ENCODE measurements at places on chromosomes 7 and 10.

DNA sequence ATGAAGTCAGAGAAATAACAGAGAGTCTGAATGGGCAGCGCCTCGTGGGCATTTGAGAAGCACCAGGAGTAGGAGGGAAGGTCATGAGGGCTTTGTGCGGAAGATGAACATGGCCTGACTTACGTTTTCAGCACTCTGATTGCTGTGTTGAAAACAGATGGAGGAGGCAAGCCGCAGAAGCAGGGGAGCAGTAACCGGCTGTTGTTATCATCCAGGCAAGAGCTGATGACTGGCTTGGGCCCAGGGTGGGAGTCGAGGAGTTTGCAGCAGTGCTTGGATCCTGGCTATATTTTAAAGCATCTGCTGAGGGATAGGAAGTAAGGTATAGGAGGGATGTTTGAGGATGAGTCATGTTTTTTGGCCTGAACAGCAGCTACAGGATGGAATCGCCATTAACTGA, 12.7 kb upstream of the PDLIM1 start:
- no peak for DNase-seq

GRCh38 chr7:100785878-100786277, 41.4 kb downstream of the EPHB4 start:
- no peak for DNase-seq

DNA sequence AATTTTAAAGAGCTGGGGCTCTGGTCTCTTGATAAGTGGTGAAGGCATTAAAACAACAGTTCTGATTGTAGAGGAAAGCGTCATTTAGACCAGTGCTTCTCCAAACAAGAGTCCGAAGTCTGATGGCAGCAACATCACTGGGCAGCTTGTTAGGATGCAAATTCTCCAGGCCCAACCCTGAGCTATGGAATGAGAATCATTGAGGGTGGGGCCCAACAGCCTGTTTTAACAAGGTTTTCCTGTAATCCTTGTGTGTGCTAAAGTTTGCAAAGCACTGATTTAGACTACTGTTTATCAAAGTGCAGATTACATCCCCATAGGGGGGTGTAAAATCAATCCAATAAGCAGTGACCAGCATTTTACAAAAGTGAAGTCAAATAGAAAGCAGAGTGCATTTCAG, 2.6 kb upstream of the ZNRF2 start:
- no peak for DNase-seq

DNA sequence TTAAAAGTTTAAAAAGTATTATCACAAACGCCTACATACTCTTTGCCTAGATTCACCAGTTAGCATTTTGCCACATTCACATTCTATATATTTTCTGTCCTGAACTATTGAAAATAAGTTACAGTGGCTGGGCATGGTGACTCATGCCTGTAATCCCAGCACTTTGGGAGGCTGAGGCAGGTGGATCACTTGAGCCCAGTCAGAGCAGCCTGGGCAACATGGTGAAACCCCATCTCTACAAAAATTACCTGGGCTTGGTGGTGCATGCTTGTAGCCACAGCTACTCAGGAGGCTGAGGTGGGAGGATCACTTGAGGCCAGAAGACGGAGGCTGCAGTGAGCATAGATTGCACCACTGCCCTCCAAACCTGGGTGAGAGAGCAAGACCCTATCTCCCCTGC, 5.3 kb downstream of the ARPC1A start:
- no peak for DNase-seq

- no peak for DNase-seq
These were observed 70.5 kb downstream of the ADCYAP1R1 start for GRCh38 chr7:31122649-31123058.

- DNase-seq: no peak
These were observed 3.1 kb downstream of the STX1A start for GRCh38 chr7:73716318-73716890.

- DNase-seq: no peak
These were observed 27.0 kb downstream of the LMOD2 start for GRCh38 chr7:123682690-123683089.

- DNase-seq: no peak
These were observed 603.8 kb upstream of the LRRTM3 start for GRCh38 chr10:66321723-66322665.

GRCh38 chr10:34576797-34577196, 238.3 kb downstream of the PARD3 start:
- no peak for DNase-seq

DNA sequence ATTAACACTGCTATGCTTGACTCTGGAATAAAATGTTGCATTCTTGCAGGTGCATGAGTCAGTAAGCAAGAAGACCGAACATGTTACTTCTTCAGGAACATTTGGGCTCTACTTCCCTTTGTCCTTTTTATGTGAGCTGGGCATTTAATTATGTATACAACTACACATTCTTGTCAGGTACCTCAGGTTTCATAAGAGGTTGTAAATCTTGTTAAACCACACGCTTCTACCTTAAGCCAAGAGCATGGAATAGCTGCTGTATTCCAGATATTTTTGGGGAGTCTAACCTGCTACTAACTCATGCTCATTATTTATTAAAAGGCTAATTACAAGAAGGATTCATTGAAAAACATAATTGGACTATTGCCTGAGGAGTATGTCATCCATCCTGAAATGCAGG, 414.2 kb upstream of the KLF6 start:
- DNase-seq: no peak

- DNase-seq: peak; percentile 12
These were observed 7.1 kb downstream of the SHH start for GRCh38 chr7:155804897-155805825.

GRCh38 chr7:45890902-45891461, 2.7 kb downstream of the IGFBP1 start:
- DNase-seq: no peak

DNA sequence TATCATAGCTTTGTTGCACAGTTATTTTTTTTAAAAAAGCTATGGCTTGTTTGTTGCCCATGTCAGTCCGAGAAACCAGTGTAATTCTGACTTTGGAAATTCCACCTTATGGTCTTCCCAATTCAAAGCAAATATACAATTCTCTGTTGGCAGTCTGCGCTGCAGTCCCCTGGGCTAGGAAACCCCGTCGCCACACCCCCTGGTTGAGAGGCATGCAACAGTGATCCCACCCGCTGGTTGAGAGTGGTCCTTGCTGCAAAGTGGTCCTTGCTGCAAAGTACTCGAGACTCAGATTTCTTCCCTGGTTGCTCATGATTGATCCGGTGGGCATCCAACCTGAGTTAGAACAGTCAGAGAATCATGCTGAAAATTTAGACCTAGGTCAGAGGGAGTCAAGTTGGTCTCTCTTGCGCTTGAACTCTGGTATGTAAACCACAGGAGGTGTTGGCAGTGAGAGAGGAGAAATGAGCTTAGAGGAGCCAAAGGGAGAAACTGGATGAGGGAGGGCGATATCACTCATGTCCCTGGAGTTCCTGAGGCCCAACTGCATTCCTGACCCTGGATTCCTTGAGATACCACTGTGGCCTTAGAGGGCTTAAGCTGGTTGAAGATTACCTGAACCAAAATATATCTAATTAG, 45.0 kb upstream of the STK17A start:
- DNase-seq: no peak

DNA sequence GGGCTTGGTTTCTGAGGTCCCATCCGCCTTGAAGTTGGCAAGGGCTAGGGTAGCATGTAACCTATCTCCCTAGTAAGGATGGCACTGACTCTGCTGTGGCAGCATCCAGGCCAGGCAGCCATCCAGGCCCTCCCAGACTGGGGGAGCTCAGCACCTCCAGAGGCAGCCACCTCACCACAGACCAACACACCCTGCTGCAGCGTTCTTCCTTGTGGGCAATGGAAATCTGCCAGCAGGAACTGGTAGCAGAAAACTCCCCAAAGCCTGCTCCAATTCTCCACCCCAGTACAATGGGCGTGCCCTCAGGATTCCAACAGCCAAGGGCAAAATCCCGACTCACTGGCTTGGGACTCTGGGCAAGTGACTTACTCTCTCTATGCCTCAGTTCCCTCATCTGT, 27.5 kb downstream of the DLG5 start:
- DNase-seq: no peak

DNA sequence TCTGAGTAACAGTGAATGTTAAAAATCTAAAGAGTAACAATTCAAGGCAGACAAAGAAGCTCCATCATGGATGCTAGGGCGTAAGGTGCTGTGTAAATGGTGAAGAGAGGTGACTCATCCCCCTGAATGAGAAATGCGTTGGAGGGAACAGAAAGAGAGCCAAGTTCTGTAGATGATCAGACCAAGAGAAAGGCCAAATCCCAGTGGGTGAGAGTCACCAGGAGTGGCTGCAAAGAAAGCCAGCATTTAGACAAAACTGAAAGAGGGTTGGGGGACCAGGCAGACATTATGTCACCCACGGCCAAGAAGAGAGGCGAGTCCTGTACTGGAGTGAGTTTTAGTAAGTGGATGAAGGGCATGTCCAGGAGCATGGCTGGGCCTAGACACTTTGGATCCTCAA, 153.1 kb downstream of the TRIL start:
- no peak for DNase-seq

DNA sequence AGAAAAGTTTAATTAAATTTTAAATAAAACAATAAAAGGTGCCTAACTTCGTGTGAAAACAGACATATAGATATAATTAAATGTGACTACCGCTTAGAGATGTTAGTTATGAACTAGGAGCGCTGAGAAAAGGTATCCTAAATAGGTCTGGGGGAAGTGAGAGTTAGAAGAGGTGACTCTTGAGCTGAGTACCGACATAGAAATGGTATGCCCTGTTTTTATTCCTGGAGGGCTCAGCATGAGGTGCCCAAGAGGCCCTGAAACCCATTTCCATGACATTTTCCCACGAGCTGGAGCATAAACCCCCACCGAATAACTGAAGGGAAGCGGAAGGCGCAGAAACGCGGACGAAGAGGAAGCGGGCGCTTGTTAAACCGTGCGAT, 433 bp upstream of the STARD3NL start:
- DNase-seq: no peak

- DNase-seq: no peak
These were observed 16.2 kb upstream of the LRRN3 start for GRCh38 chr7:111074748-111075146.

- DNase-seq: no peak
These were observed 186.0 kb upstream of the AKR1E2 start for GRCh38 chr10:4639960-4640359.

GRCh38 chr7:142590830-142591457, 158.3 kb upstream of the PRSS1 start:
- DNase-seq: no peak

DNA sequence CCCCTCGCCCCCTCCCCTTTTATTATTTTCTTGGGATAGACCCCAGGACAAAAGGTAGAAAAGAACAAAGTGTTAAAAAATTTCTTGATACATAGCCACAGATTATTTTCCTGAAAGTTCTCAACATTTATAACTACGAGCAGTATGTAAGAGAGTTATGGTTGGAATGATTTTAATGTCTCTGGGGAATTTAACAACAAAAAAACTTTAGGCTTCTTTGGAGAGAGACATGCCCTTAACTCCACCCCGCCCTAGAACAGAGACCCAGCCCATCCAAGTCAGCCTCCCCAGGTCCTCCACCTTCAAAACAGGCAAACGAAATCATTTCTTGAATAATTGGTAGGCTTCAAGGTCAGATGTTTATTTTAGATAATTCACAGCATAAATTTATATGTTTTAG, 97.1 kb downstream of the TCF7L2 start:
- DNase-seq: no peak

DNA sequence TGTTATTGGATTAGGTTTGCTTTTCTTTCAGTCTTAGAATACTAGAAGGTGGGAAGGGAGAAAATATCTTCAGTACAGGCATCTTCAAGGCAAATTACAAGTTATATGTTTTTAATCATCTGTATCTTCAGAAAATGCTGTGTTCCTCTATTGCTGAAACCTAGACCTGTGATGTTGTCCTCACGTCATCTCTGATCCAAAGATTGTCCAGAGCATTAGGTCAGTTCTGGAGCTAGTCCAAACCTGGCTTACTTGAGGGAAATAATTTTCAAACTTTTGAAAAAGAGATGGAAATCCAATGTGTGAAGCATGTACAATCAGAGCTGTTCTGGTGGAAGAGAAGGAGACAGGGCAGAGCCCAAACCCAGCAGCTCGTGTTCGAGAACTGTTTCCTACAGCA, 217.3 kb downstream of the ZEB1 start:
- no peak for DNase-seq

GRCh38 chr7:91517201-91517785, 253.1 kb downstream of the FZD1 start:
- no peak for DNase-seq

- no peak for DNase-seq
These were observed 410.8 kb downstream of the SFMBT2 start for GRCh38 chr10:7000061-7000460.

- no peak for DNase-seq
These were observed 286.2 kb downstream of the PLXNA4 start for GRCh38 chr7:132290021-132290420.

DNA sequence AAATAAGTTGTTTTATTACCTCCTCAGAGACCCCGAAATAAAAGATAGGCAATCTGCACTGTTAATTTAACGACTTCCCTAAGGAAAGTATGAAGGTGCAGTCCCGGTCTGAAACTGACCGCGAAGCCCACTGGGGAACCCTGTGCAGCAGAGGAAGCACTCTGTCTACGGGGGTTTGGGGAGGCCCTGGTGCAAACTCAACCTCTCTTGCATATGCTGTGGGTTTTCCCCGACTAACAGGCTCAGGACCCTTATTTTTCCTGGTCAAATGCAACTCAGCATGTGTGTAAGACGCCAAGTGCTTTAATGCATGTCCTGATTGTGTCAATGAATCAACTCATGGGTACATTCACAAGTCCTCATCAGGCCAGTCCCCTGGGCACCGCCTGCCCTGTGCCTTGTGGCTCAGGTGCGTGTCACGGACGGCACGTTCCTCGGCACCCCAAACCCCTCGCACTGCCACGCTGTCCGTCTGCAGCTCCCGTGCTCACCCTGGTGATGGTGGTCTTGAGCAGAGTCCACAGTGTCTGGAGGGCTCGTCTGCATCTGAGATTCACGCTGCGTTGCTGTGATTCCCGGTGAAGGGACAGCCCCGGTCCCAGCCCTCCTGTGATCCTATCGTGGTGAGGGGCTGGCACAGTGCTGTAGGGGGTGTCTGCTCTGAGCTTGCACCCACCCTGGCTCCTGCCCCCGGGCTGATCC, 33.8 kb downstream of the JAKMIP3 start:
- no peak for DNase-seq

- peak; percentile 9 for DNase-seq
These were observed 179.5 kb upstream of the IMMP2L start for GRCh38 chr7:111741811-111742240.

DNA sequence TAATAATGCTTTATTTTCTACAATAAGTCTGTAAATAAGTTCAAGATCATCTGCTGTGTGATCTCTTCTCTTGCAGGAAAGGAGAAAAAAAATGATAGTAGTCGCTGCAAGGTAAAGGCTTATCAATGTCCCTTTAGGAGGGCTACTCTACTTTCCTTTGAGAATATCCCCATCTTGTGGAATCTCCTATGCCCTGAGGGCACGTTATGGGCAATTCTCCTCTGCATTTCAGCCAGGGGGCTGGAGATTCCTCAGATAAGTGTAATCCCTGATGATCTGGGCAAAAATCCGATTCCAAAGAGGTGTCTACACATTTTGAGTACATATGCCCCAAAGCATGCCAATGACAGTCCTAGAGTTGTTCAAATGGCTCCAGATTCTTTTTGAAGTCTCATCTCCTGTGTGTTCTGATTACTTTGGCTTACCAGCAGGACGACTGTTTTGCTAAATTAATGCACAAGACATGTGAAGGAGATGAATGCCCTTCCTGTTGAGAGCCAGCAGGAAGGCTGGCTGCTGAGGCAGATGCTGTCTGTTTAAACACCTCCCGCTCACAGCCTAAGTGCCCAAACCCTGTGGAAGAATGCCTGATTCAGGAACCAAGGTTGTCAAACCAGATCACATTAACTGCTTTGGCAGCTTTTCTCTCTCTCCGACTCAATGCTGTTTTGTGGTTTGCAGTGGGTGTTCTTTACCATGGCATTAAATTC, 171.2 kb upstream of the COL1A2 start:
- DNase-seq: no peak
